ENCODE measurements at places on chromosomes 6 and 20. TPM values are rescaled to one million over a fixed set of nuclear protein-coding genes. Genes with fewer than 3 reads are reported as not detected.

- no peak overlapping the region for H3K27ac ChIP-seq
- H3K4me3 ChIP-seq, result no peak overlapping the region
- no peaks in the 10 kb centered on the region for H3K4me1 ChIP-seq
These were observed 13.5 kb upstream of the BMP5 start for GRCh38 chr6:55888917-55889316.

GRCh38 chr6:7974938-7975763 is 64.6 kb upstream of the TXNDC5 start:
- no peak overlapping the region for H3K4me3 ChIP-seq
- H3K27ac ChIP-seq, result peak overlapping the region; percentile 8
- H3K4me1 ChIP-seq, result peaks cover 15% of the 10 kb centered on the region
- DNase-seq, result peak; percentile 54
- H3K36me3 ChIP-seq, result no peaks in the 10 kb centered on the region

The ASIP gene
- total RNA-seq, result not detected

- no peaks in the 10 kb centered on the region for H3K36me3 ChIP-seq
- peak overlapping the region; percentile 48 for H3K27ac ChIP-seq
- H3K27me3 ChIP-seq, result no peaks in the 10 kb centered on the region
These were observed 23.6 kb downstream of the PKHD1 start for GRCh38 chr6:52063584-52064344.

The GJA10 gene
- total RNA-seq, result not detected

The HEBP2 gene
- total RNA-seq, result 37.0 TPM

- H3K27me3 ChIP-seq, result no peaks in the 10 kb centered on the region
- no peak overlapping the region for H3K27ac ChIP-seq
- H3K36me3 ChIP-seq, result no peaks in the 10 kb centered on the region
- H3K4me1 ChIP-seq, result no peaks in the 10 kb centered on the region
- no peak overlapping the region for H3K4me3 ChIP-seq
These were observed 259.3 kb downstream of the TFAP2B start for GRCh38 chr6:51077821-51078518.

DNA sequence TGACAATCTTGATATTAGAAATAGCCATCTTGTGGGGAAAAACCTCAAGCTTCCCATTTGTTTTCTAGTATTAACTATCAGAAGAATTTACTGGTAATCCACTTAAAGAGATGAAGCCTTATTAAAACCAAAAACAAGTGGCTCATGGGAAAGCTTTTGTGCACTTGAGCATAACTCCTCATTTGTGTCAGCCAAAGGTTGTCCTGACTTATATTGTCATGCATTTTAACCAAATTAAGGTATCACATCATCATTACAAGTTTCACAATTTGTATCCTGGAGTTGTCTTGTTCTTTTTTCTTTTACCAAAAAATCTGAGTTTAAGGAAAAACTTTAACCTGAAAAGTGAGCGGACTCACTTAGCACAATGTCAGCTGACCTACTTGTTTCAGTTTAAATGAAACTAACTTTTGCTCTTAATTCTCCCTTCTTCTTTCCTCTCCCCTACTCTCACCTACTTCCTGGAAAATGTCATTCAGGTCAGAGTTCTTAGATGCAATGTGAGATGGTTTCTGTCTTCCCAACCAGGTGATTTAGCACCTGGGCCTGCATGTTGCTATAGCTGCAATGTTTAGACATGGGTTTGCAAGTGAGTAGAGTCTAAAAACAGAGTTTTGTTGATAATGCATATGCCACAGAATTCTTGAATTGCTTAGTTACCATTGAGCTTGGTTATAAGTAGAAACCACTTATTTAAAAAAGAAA is 82.8 kb downstream of the TNFAIP3 start:
- no peak overlapping the region for H3K4me3 ChIP-seq
- no peaks in the 10 kb centered on the region for H3K36me3 ChIP-seq
- DNase-seq, result no peak
- no peak overlapping the region for H3K27ac ChIP-seq
- H3K27me3 ChIP-seq, result no peaks in the 10 kb centered on the region

DNA sequence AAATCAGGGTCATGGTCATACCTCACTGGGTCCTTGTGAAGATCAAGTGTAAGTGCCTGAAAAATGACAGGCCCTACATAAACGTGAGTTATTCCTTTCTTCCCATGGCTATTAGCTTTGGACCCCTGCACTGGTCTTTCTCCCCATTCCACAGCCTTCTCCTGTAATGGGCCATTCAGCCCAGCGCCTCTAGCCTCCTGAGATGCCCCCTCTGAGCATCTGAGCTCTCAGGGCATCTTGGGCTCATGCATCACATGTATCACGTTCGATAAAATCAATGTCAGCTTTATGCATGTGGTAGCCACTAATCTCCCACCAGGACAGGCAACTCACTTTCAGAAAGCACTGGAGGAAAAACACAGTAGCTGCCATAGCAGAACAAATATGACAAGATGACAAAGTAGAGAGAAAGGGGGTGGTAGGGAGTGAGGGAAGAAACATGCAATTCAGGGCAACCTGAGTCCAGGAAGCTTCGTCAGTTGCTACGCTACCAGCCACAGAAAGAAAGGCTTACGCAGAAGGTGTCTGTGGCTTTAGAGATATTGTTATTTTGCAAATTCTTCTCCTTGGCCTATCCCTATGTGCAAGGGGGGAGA is 498.8 kb downstream of the PTPRT start:
- no peak overlapping the region for H3K4me3 ChIP-seq
- H3K27ac ChIP-seq, result no peak overlapping the region
- H3K4me1 ChIP-seq, result no peaks in the 10 kb centered on the region
- no peaks in the 10 kb centered on the region for H3K36me3 ChIP-seq
- H3K27me3 ChIP-seq, result no peaks in the 10 kb centered on the region

The STK35 gene
- total RNA-seq, result 19.3 TPM

GRCh38 chr6:42417641-42418112 is 34.0 kb downstream of the TRERF1 start:
- no peaks in the 10 kb centered on the region for H3K4me1 ChIP-seq
- no peaks in the 10 kb centered on the region for H3K27me3 ChIP-seq

DNA sequence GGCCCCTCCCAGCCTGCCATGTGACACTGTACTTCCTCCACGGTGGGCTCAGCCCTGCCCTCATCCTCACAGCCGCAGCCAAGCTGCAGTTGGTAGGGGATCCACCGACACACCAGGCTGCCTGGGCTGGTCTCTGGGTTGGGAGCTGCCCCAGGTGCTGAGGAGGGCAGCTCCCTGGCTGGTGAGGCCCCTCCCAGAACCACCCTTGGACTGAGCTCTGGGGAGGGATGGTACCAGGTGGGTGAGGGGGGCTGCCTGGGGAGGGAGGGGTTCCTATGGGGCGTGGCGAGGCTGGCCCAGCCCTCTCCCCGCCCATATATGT is 185 bp upstream of the TNFRSF6B start:
- H3K4me1 ChIP-seq, result peaks cover 22% of the 10 kb centered on the region
- no peak overlapping the region for H3K4me3 ChIP-seq
- H3K27me3 ChIP-seq, result no peaks in the 10 kb centered on the region
- no peak for DNase-seq
- peaks cover 9% of the 10 kb centered on the region for H3K36me3 ChIP-seq
- no peak overlapping the region for H3K27ac ChIP-seq

Data from thyroid gland (tissue), 4 donors.